ENCODE measurements at places on chromosomes 5 and 9.

- DNase-seq, result no peak
Measured at GRCh38 chr9:89815903-89816573, 211.2 kb downstream of the GADD45G start.

GRCh38 chr5:1135696-1136525 lies 24.0 kb upstream of the SLC12A7 start:
- no peak for DNase-seq

DNA sequence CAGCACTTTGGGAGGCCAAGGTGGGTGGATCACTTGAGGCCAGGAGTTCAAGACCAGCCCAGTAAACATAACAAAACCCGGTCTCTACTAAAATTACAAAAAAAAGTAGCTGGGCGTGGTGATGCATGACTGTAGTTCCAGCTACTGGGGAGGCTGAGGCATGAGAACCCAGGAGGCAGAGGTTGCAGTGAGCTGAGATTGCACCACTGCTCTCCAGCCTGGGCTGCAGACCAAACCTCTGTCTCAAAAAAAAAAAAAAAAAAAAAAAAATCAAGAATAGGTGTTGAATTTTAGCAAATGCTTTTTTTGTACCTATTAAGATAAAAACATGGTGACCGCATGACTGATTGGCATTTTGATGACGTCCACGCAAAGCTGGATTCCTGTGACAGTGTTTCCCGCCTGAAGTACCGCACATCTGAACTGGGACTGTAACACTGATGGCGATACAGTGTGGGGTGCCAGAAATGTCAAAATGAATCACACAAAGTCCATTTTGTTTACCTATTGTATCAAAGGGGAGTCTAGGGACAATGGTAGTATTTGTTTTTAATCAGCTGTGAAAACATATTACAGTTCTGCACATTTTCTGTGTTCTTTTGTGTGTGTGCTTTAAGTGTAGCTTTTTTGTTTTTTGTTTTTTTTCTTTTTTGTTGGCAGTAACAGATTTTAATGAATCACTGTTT lies 23.2 kb upstream of the TBC1D9B start:
- no peak for DNase-seq

DNA sequence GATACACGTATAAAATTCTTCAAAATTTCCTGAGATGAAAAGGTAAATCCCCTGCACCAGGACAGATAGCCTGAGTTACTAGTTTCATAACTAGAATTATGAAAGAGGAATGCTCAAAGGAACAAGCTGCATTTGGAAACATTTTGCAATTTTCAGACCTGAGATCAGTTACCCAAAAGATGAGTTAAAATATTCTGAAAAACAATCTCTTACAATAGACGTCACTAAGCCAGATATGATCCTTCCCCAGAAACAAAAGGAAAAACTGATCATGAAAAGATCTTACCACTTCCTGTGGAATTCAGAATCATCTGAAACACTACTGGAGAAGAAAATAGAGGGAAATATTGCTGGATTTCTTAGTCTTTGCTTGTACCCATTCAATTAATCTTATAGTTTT lies 204.7 kb downstream of the ARRDC3 start:
- DNase-seq, result no peak

DNA sequence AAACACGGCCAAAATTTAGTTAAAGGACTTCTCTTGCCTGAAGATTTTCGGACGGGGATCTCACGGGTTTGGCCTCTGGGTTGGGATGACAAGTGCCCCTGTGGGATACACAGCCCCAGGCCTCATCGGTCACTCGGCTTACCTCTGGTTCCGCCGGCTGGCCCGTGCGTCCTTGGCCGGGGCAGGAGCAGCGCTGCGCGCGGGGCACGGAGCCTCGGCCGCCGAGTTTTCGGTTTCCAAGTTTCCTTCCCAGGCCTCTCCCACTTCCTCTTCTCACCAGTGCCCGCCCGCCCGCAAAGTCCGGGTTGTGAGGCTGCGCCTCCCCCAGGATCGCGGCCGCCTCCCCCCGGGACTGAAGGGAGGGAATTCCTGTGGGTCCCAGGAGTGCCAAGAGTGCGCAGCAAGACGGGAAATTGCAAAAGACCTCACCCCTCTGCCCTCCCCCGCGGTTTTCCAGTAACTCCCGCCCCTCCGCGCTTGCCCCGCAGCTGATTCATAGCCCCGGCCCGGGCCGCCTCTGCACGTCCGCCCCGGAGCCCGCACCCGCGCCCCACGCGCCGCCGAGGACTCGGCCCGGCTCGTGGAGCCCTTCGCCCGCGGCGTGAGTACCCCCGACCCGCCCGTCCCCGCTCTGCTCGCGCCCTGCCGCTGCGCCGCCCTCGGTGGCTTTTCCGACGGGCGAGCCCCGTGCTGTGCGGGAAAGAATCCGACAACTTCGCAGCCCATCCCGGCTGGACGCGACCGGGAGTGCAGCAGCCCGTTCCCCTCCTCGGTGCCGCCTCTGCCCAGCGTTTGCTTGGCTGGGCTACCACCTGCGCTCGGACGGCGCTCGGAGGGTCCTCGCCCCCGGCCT lies at the start of gene OSMR:
OSMR (plus strand) TSS at position 487 of the 853 bp plus-strand sequence. CDS start 23,033 bp downstream, outside the sequence.
- peak; percentile 99 for DNase-seq

GRCh38 chr9:123225995-123226394 lies 42.4 kb downstream of the STRBP start:
- peak; percentile 18 for DNase-seq

DNA sequence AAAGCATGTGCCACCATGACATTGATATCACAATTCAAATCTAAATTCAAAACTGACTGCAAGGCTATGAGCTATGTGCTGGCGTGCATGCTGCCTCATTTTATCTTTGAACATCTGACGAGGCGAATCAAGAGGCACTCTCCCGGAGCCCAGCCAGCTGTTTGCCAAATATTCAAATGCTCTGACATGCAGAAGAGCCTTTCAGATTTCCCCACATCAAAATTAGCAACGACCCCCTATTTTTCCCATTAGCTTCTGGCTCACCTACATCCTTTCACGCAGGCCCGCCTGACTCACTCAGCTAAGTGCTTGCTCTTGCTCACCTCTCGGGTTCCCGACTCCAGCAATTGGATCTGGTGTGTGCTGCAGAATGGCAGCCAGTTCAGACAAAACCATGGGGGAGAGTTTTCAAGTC lies 159.0 kb downstream of the NR2F1-AS1 start:
- DNase-seq, result peak; percentile 41

GRCh38 chr5:145939540-145940065 lies 3.2 kb downstream of the SH3RF2 start:
- DNase-seq, result no peak

GRCh38 chr5:4295663-4296339 lies 700.2 kb downstream of the IRX1 start:
- DNase-seq, result peak; percentile 7

DNA sequence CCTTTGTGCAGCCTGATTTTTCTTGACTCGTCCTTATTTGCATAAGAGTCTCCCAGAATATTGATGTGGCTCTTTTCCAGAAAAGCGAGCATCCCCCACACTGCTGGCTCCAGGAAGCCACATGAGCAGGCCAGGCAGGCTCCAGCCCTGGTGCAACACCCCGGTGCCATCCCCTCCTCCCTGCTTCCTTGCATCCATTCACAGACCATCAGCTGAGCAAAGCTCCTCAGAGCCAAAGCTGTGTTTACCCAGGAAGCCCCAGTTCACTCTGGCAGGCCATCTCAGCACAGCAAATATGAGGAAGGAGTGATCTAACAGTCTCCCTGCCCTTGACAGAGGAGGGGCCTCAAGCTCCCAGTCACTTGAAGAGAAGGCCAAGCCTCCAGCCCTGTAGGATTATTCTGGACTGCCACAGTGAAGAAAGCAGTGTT lies 34.4 kb downstream of the INSYN2B start:
- DNase-seq, result peak; percentile 88

All from kidney tubule cell (primary cell).